Natural killer cell (primary cell): ENCODE measurements at places on chromosomes 7 and 10.
A peak's percentile ranks its signal among the peaks of the same experiment; 100 is the strongest.

DNA sequence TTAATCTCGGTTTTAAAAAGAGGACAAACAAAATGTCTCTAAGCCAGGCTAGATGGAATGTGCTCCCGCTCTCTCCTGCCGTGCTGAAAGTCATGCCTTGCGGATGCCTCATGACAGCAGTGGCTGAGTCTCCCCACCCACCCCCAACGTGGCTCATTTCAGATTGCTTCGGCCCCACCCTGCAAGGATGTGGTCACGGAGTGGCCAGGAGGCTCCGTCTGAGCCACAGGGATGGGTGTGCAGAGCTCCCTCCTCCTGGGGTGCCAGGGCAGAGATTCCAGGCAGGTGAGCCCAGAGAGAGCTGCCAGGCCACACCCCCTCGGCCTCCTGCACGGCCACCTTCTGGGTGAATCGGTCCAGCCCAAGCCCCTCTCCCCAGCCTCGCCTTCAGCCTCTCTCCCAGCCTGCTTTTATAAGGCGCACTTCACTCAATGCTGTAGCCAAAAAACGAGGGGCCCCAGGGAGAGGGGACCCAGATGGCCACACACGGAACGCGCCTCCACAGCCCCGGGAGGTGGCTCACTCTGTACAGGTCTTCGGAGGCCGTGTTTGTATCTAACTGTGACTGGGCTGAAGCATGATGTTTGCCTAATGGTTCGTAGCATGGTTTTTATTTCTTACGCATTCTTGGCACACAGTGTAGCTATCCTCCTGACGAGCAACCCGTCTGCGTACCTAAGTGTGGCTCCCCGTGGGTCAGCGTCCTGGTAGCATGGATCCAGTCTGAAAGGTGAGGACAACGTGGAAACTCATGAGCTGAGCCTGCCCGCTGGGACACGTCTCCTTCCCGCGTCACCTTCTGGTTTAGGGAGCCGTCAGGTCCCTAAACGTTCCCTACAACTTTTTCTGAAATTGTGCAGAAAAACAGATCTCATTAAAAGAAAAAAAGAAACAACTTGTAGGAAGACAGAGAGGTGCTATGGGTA lies 413.8 kb upstream of the FOXK1 start:
- no peaks in the 10 kb centered on the region for H3K4me1 ChIP-seq
- H3K27me3 ChIP-seq, result no peaks in the 10 kb centered on the region

- H3K4me1 ChIP-seq, result peaks cover 7% of the 10 kb centered on the region
- peak; percentile 57 for DNase-seq
- H3K27ac ChIP-seq, result no peak overlapping the region
- H3K36me3 ChIP-seq, result no peaks in the 10 kb centered on the region
- H3K4me3 ChIP-seq, result no peak overlapping the region
- peaks cover under 1% of the 10 kb centered on the region for H3K27me3 ChIP-seq
Observed at GRCh38 chr10:62492012-62492869, 118.1 kb downstream of the ZNF365 start.

DNA sequence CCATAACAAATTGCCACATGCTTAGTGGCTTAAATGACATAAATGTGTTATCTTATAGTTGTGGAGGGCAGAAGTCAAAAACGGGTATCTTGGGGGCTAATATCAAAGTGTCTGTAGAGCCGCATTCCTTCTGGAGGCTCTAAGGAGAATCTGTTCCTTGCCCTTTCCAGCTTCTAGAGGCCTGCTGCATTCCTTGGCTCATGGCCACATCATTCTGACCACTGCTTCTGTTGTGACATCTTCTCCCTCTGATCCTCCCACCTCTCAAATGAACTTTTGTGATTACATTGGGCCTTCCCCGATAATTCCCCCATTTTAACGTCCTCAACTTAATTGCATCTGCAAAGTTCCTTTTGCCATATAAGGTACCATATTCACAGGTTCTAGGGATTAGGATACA lies 76.1 kb downstream of the CYP26A1 start:
- H3K27ac ChIP-seq, result no peak overlapping the region
- H3K4me1 ChIP-seq, result peaks cover 13% of the 10 kb centered on the region
- DNase-seq, result no peak
- no peaks in the 10 kb centered on the region for H3K27me3 ChIP-seq
- H3K36me3 ChIP-seq, result no peaks in the 10 kb centered on the region
- no peak overlapping the region for H3K4me3 ChIP-seq

DNA sequence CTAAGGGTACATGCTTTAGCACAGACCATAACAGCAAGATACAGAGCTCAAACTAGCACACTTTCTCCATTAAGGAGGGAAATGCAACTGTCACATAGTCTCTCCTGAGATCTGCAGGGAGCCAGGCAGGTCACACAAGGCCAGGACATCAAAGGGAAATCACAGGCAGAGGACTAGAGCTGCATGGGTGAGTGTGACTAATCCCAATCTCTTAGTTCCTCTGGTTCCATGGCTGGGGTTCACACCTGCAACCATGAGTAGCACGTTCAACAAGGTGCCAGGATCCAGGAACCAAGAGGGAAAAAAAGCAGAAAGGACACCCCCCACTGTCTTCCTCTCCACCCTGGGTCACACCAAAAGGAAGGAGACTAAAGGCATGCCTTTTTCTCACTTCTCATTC lies 296.5 kb upstream of the STEAP1 start:
- DNase-seq, result no peak
- no peaks in the 10 kb centered on the region for H3K36me3 ChIP-seq
- H3K27me3 ChIP-seq, result no peaks in the 10 kb centered on the region
- no peak overlapping the region for H3K4me3 ChIP-seq
- H3K4me1 ChIP-seq, result no peaks in the 10 kb centered on the region

GRCh38 chr10:71307469-71308085 lies 11.5 kb upstream of the SLC29A3 start:
- H3K27me3 ChIP-seq, result no peaks in the 10 kb centered on the region
- no peak overlapping the region for H3K4me3 ChIP-seq
- H3K4me1 ChIP-seq, result no peaks in the 10 kb centered on the region
- no peak for DNase-seq
- no peak overlapping the region for H3K27ac ChIP-seq
- H3K36me3 ChIP-seq, result no peaks in the 10 kb centered on the region

- no peak overlapping the region for H3K4me3 ChIP-seq
- H3K27ac ChIP-seq, result no peak overlapping the region
- peaks cover 37% of the 10 kb centered on the region for H3K36me3 ChIP-seq
- H3K4me1 ChIP-seq, result peaks cover 8% of the 10 kb centered on the region
Observed at GRCh38 chr10:78044179-78044578, 10.5 kb downstream of the RPS24 start.

DNA sequence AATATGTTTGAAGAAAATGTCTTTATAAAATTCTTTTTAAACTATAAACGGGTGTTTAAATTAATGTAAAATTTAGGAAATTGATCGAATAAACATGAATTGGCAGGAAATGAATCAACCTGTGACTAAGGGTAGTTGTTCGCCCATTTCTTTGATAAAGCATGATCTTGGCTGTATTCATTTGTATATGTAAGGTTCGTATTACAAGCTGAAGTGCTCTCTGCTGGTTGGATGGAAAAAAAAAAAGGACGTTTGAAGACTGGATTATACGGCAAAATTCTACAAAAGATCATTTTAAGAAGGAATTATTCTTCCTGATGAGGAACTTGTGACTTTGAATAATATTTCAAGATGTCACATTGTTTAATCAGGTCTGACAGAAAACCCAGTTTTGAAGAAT lies 185.4 kb upstream of the ANK3 start:
- no peaks in the 10 kb centered on the region for H3K36me3 ChIP-seq
- no peak for DNase-seq
- peaks cover 6% of the 10 kb centered on the region for H3K4me1 ChIP-seq

- H3K36me3 ChIP-seq, result peaks cover 16% of the 10 kb centered on the region
- H3K4me1 ChIP-seq, result peaks cover 28% of the 10 kb centered on the region
- no peak overlapping the region for H3K4me3 ChIP-seq
- H3K27me3 ChIP-seq, result no peaks in the 10 kb centered on the region
- DNase-seq, result no peak
Observed at GRCh38 chr7:100160067-100160466, 1.5 kb upstream of the TRAPPC14 start.

DNA sequence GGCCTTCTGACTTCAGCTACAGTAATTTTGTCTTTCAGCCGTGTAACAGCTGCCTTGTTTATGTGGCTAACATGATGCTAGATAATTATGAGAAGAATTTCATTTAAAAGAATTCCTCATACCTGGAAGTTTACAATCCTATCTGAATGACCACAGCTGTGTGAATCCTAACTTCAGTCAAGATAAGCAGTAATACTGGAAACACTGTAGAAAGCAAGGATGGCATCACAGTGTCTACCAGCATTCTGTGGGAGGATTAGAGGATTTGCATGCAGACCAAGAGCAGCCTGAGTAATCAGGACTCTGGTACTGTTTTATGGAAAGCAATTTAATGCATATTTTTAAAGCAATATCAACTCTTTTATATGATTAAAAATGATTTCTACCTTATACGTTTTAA lies 282.4 kb downstream of the EXOC4 start:
- no peaks in the 10 kb centered on the region for H3K4me1 ChIP-seq
- DNase-seq, result no peak
- no peaks in the 10 kb centered on the region for H3K27me3 ChIP-seq
- no peak overlapping the region for H3K27ac ChIP-seq
- H3K36me3 ChIP-seq, result no peaks in the 10 kb centered on the region

- H3K27me3 ChIP-seq, result no peaks in the 10 kb centered on the region
- no peak overlapping the region for H3K27ac ChIP-seq
- H3K36me3 ChIP-seq, result no peaks in the 10 kb centered on the region
Observed at GRCh38 chr7:120521761-120522737, 249.1 kb downstream of the KCND2 start.

- H3K27ac ChIP-seq, result no peak overlapping the region
- H3K36me3 ChIP-seq, result no peaks in the 10 kb centered on the region
- no peaks in the 10 kb centered on the region for H3K4me1 ChIP-seq
- DNase-seq, result no peak
- H3K27me3 ChIP-seq, result peaks cover 4% of the 10 kb centered on the region
- no peak overlapping the region for H3K4me3 ChIP-seq
Observed at GRCh38 chr10:23158370-23158769, 33.7 kb upstream of the PTF1A start.

GRCh38 chr10:18687195-18687594 lies 28.0 kb downstream of the ARL5B start:
- no peaks in the 10 kb centered on the region for H3K27me3 ChIP-seq
- no peak for DNase-seq
- H3K4me1 ChIP-seq, result no peaks in the 10 kb centered on the region
- H3K27ac ChIP-seq, result no peak overlapping the region

DNA sequence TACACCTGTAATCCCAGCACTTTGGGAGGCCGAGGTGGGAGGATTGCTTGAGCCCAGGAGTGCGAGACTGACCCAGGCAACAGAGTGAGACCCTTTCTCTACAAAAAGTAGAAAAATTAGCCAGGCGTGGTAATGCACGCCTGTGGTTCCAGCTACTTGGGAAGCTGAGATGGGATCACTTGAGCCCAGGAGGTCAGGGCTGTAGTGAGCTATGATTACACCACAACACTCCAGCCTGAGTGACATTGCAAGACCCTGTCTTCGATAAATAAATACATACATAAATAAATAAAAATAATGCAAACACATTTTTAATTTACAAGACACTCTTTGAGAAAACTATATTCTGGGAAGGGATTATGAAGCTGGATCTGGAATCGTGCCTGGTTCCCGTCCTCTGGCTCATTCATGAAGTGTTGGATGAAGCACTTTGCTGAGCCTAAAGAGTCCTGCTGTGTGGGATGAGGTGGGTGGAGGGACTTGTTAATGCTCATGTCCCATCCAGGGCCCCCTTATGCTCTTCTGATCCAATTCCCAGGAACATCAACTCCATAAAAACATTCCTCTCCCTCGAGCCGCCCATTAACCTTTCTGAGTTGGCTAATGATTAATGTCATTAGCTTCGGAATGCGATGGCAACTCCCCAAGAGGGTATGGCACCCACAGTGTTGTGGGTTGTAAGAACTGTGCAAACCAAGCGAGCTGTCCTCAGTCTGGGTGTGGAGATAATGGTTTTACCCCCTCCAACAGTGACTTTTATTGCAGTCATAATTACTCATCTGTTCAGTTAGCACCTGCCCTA lies 236.3 kb downstream of the BAMBI start:
- no peaks in the 10 kb centered on the region for H3K36me3 ChIP-seq
- H3K4me3 ChIP-seq, result no peak overlapping the region
- no peaks in the 10 kb centered on the region for H3K27me3 ChIP-seq
- H3K27ac ChIP-seq, result no peak overlapping the region
- DNase-seq, result no peak
- no peaks in the 10 kb centered on the region for H3K4me1 ChIP-seq

GRCh38 chr7:68183176-68183575 lies 1186.5 kb downstream of the TYW1 start:
- no peaks in the 10 kb centered on the region for H3K36me3 ChIP-seq
- no peaks in the 10 kb centered on the region for H3K4me1 ChIP-seq
- no peaks in the 10 kb centered on the region for H3K27me3 ChIP-seq
- H3K27ac ChIP-seq, result no peak overlapping the region
- H3K4me3 ChIP-seq, result no peak overlapping the region
- DNase-seq, result no peak

DNA sequence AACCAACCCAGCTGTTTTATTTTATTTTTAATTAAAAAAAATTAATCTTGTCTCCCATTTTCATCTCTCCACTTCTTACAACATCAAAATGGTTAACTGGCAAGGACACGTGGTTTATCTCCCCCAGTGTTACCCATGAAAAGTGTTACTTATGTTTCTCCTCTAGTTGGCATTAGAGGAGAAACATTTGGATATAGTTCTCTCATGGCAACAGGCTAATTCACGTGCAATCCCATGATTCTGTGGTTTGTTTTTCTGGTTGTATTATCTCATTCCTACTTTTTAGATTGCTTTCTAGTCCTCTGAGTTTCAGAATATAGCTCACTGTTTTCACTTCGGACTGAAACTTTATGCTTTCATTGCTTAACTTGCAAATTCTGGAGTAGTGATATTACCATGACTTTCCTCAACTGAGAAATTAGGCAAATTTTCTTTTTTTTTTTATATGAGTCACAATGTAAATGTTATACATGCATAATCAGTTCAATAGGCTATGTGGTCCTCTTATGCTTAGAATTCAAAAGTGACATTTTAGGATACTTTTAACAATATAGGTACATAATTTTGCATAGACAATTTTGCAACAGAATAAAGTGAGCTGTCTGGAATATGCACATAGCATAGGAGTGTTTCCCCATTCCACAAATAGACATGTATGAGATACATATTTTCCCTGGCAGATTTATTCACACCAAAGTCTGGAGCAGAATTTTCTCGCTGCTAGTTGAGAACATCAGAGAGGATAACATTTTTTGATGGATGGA lies 43.0 kb downstream of the LHFPL3 start:
- no peak overlapping the region for H3K27ac ChIP-seq
- no peaks in the 10 kb centered on the region for H3K36me3 ChIP-seq
- no peak overlapping the region for H3K4me3 ChIP-seq
- no peaks in the 10 kb centered on the region for H3K4me1 ChIP-seq
- DNase-seq, result no peak
